ENCODE measurements at places on chromosomes 16 and 17.

DNA sequence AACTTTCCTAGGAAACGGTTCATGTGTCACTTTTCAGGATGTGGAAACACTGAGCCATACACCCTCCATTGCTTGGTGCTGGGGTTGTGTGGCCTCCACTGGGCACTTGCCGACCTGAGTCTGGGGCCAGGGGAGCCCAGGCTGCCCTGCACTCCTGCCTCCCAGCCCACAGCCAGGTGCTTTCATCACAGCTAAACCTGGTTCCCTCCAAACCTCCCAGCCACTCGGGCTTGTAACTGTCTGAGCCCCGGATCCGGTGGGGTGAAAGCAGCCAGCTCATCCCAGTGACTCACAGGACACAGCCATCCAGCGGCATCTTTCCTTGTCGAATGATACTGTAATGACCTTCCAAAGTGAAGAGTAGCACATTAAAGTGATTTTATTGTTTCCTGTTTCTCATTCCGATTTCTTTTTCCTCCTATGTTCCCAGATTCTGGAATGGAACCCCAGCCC lies 19.8 kb downstream of the CARHSP1 start:
- H3K27me3 ChIP-seq = no peaks in the 10 kb centered on the region
- H3K4me1 ChIP-seq = peaks cover 27% of the 10 kb centered on the region
- no peak overlapping the region for H3K27ac ChIP-seq
- no peak overlapping the region for H3K4me3 ChIP-seq
- no peak for DNase-seq
- H3K36me3 ChIP-seq = peaks cover 27% of the 10 kb centered on the region

- H3K4me3 ChIP-seq = no peak overlapping the region
- no peaks in the 10 kb centered on the region for H3K36me3 ChIP-seq
- peaks cover 19% of the 10 kb centered on the region for H3K4me1 ChIP-seq
- no peak for DNase-seq
Observed at GRCh38 chr17:64732336-64733006, 70.4 kb upstream of the SMURF2 start.

DNA sequence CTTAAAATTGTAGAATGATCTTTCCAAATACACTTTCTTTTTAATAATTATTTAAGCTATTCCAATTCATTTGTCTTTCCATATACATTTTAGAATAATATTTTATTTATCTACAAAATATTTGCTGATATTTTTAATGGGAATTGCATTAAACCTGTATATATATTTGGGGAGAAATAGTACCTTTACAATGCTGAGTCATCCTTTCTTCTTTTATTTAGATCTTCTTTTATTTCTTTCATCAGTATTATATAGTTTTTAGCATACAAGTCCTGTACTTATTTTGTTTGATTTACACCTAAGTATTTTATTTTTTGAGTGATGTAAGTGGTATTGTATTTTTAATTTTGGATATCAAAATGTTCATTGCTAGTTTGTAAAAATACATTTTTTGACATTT lies 639.5 kb upstream of the GOT2 start:
- H3K27me3 ChIP-seq = no peaks in the 10 kb centered on the region
- H3K4me3 ChIP-seq = no peak overlapping the region
- no peak for DNase-seq
- no peaks in the 10 kb centered on the region for H3K36me3 ChIP-seq

DNA sequence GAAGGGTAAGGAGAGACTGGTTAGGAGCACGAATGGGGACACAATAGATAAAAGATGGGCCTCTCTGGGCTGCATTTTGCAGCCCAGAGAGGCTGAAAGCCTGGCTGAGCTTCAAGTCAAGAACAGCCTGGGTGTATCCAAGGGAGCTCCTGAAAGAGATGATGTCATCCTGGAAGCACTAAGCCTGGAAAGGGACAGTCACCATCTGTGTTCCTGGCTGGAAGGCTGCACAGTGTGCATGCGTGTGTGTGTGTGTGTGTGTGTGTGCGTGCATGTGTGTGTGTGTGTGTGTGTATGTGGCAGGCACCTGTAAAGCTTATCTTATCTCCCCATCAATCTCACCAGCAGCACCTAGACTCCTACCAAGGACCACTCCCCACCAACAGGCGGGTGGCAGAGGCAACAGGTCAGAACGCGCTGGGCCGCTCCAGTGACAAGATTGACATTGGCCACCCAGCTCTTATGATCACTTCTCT lies 44.1 kb downstream of the COG7 start:
- no peak overlapping the region for H3K4me3 ChIP-seq
- no peak for DNase-seq
- H3K27ac ChIP-seq = no peak overlapping the region
- no peaks in the 10 kb centered on the region for H3K4me1 ChIP-seq
- H3K36me3 ChIP-seq = peaks cover 16% of the 10 kb centered on the region
- H3K27me3 ChIP-seq = no peaks in the 10 kb centered on the region
